Pulmonary artery endothelial cell (primary cell): ENCODE measurements at places on chromosomes 2 and 18. TPM values are rescaled to one million over a fixed set of nuclear protein-coding genes. Genes with fewer than 3 reads are reported as not detected.

Gene SCYGR2
- not detected in 2 replicates for total RNA-seq

Gene PAX3
- not detected in 2 replicates for total RNA-seq

Gene PUM2
- total RNA-seq = 47.5 and 55.4 TPM in 2 replicates

Gene AQP12A
- not detected in 2 replicates for total RNA-seq

Gene MRPL33
- total RNA-seq = 75.8 and 76.7 TPM in 2 replicates

Gene CHAC2
- 8.8 and 16.6 TPM in 2 replicates for total RNA-seq

Gene ELOA2
- total RNA-seq = not detected in 2 replicates

Gene OR6B3
- total RNA-seq = not detected in 2 replicates

Gene GPBAR1
- total RNA-seq = 0.07 TPM in 2 replicates

Gene DOCK10
- total RNA-seq = 21.9 and 25.4 TPM in 2 replicates

Gene E2F6
- total RNA-seq = 12.0 and 12.4 TPM in 2 replicates

Gene CYTIP
- total RNA-seq = 0.07 TPM in 1 of 2 replicates, not detected in the other

Gene PIGN
- 37.8 and 53.9 TPM in 2 replicates for total RNA-seq

Gene LIPG
- 21.3 and 57.5 TPM in 2 replicates for total RNA-seq

Gene KCNG3
- total RNA-seq = 0.07 TPM in 1 of 2 replicates, not detected in the other

Gene CHRND
- not detected in 2 replicates for total RNA-seq

Gene CPO
- not detected in 2 replicates for total RNA-seq

Gene HK2
- 19.8 and 23.9 TPM in 2 replicates for total RNA-seq

Gene TCF7L1
- 2.4 and 3.5 TPM in 2 replicates for total RNA-seq

Gene DSC3
- total RNA-seq = 0.04 and 2.0 TPM in 2 replicates

Gene CSRNP3
- not detected in 2 replicates for total RNA-seq

Gene MC4R
- not detected in 2 replicates for total RNA-seq
